ENCODE measurements at places on chromosomes 7 and 10.

- DNase-seq: peak; percentile 18
Observed at GRCh38 chr7:24834128-24834798, 77.0 kb upstream of the GSDME start.

DNA sequence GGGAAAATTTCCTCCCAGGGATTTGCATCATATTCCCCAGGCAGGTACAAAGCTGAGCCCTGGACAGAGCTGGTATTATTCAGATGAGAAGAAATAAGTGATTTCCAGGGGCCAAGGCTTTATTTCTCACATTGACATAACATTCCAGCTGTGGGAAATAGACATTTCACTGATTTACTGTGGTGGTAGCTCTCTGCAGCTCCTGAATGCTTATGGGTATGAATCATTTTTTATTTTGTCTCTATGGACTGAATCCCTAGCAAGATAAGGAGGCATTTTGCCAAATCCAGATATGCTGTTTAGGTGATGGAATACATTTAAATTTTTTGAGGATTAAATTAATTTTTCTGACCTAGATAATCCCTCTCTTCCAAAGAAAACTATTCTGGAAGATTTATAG lies 97.9 kb downstream of the MTPN start:
- DNase-seq: no peak

DNA sequence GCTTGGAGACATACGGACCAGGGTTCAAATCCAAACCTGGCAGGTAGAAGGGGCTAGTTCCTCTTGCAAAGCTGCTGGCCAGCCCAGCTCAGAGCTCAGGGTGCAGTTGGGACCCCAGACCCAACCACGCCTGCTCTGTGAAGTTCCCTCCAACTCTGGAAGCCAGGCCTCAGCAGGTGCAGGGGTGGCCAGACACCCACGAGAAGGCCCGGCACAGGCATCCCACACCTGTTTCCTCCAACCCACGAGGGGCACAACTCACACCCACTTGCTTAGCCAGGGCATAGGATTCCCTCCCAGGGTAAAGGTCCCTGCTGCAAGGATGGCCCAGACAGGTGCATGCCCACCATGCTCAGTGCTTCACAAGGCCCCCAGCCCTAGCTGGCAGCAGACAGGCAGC lies 262.4 kb downstream of the GRID1 start:
- DNase-seq: no peak

- DNase-seq: no peak
Observed at GRCh38 chr10:63574011-63574410, 52.8 kb downstream of the REEP3 start.

- no peak for DNase-seq
Observed at GRCh38 chr7:48617993-48618392, 306.4 kb upstream of the CDC14C start.

- peak; percentile 28 for DNase-seq
Observed at GRCh38 chr7:129785685-129786514, 166.9 kb downstream of the UBE2H start.

- DNase-seq: peak; percentile 23
Observed at GRCh38 chr7:149330914-149331567, 69.0 kb downstream of the ZNF783 start.

GRCh38 chr7:47253650-47254080 lies 328.2 kb downstream of the TNS3 start:
- peak; percentile 4 for DNase-seq

GRCh38 chr7:117875566-117875965 lies 2.3 kb upstream of the CTTNBP2 start:
- DNase-seq: no peak

GRCh38 chr7:130959743-130960207 lies 225.8 kb upstream of the KLF14 start:
- DNase-seq: peak; percentile 69

DNA sequence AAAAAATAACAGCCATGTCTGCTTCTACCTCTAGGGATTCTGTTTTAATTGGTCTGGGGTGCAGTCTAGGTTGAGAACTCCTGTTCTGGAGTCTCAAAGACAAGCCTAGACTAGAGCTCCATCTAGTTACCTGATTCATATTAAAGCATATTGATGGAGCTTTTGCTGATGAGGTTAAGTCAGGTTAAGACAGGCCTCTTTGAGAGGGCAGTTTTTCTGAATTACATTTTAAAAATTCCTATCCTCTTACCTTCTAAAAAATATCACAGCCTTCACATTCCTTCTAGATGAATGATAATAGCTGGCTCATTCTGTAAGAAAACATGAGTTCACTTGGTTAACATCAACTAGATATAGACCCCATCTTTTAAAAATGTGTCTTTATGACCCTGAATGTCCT lies 28.9 kb downstream of the MGAM start:
- DNase-seq: no peak

DNA sequence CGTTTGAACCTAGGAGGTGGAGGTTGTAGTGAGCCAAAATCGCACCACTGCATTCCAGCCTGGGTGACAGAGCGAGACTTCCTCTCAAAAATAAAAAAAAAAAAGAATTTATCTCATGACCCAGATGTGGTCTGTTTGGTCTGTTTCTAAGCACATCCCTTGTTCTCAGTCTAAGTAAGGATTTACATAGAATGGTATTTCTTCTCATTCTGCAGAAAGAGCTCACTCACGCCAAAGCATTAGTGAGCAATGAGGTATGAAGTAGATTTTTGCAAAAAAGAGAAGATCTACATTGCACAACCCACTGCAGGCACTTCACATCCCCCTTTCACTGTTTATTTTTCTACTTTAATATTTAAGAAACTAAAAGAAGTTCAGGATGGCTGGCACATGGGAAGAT lies 76.5 kb upstream of the FGL2 start:
- DNase-seq: no peak
